ENCODE measurements at places on chromosomes 2 and 18. TPM values are rescaled to one million over a fixed set of nuclear protein-coding genes. Genes with fewer than 3 reads are reported as not detected.

The CYB5A gene
- not detected for total RNA-seq

The LRP1B gene
- 0.07 TPM for total RNA-seq

The CFC1 gene
- not detected for total RNA-seq

The PROM2 gene
- 2.3 TPM for total RNA-seq

The IHH gene
- total RNA-seq: not detected

The ZC3H15 gene
- 82.9 TPM for total RNA-seq

The VSNL1 gene
- total RNA-seq: 30.3 TPM

DNA sequence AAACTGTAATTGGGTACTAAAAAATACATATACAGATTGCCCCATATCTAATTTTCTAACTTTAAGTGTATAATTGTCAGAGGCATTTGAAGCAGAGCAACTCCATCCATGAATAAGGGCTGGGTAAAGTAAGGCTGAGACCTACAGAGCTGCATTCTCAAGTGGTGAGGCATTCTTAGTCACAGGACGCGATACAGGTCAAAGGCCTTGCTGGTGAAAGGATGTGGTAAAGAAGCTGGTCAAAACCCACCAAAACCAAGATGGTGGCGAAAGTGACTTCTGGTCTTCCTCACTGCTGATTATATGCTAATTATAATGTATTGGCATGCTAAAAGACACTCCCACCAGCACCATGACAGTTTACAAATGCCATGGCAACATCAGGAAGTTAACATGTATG lies 50.0 kb downstream of the SLC8A1 start:
- peak; percentile 66 for DNase-seq

DNA sequence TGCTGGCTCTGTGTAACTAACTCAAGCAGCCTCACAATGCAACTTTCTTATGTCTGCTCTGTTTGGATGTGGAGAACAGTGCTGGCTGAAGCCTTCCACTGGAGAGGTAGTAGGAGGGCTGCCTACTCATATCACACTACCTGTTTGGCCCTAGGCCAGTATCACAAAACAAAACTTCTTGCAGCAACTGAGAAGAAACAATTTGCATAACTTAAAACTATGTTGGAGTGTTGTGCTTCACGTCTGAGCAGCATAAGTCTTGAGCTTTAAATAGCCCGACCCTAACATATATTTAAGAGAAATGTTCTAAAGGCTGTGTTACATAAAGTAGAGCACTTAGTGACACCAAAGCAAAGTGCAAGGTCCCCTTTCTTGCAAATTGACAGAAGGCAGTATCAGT lies 204.9 kb upstream of the ACVR2A start:
- DNase-seq: no peak

- peak; percentile 5 for DNase-seq
Measured at GRCh38 chr2:98412751-98413458, 31.8 kb upstream of the INPP4A start.

GRCh38 chr2:185185044-185185443 lies 553.6 kb upstream of the FSIP2 start:
- DNase-seq: no peak

DNA sequence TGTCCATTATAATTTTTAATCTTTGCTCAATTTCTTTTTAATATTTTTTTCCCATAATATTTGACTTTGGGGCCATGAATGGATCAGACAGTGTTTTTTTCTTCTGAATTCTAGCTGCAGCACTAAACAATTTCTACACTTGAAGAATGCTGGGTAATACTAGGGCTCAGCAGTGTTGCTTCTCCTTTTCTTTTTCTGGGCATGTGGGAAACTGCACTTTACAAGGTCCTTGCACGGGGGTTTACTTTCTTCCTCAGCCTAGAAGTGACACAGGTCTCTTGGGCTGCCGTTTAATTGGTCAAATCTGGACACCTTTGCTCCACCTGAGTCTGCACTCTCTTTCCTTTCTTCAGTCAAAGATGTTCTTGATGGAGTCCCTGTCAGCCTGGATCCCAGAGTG lies 135.4 kb upstream of the APCDD1 start:
- no peak for DNase-seq

DNA sequence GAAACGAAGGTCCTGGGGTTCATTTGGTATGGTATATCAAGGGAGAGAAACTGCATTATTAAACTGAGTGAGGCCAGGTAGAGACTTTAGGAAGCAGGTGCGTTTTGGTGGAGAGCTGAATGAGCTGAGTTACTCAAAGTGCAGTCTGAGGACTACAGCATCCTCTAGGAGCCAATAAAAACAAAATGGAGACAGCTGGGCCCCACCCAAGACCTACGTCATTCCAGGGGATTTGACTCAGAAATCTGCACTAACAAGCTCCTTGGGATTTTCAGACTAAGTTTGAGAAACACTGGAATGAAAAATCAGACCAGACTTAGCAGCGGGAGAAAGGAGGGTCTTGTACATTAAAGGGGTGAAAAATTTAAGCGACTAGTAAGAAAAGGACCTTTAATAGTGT lies 131.5 kb downstream of the UXS1 start:
- DNase-seq: no peak

DNA sequence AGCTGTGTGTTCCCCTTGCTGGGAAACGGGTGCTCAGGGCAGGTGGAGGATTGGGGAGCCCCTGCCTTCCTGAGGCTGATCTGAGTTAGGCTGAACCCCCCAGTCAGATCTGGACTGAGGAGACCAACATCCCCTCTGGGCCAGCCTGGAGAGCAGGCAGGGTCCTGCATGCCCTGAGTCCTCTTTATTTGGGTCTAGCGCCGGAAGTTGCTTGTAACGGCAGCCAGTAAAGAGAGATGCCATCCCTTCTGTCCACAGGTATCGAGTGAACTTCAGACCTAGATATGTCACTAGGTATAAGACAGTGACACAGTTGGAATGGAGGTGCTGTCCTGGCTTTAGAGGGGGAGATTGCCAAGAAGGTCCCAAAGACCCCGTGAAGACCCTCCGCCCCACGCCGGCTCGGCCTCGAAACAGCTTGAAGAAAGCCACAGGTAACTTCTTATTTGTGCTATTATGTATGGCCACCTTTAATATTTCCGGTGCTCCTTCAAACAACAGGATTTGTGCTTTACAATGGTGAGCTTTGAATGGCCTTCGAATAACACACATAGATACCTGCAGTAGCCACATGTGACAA lies 38.0 kb downstream of the EMILIN2 start:
- DNase-seq: no peak

DNA sequence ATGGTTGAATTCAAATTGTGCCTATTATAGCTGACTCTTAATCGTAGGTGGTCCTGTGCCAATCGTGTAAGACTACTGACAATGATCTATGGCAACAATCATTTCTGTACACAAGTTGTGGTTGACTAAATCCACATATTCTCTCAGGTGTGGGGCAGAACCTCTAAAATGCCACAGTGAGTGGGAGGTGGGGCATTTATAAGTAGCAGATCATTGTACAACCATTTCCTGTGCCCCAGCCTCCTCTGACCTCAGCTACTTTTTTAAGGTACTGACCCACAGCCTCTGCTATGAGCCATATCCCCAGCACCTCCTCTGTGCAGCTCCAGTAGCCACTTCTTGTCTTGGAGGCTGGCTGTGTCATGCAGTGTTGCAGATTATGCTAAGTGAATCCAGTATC lies 48.6 kb upstream of the RAPH1 start:
- peak; percentile 91 for DNase-seq

DNA sequence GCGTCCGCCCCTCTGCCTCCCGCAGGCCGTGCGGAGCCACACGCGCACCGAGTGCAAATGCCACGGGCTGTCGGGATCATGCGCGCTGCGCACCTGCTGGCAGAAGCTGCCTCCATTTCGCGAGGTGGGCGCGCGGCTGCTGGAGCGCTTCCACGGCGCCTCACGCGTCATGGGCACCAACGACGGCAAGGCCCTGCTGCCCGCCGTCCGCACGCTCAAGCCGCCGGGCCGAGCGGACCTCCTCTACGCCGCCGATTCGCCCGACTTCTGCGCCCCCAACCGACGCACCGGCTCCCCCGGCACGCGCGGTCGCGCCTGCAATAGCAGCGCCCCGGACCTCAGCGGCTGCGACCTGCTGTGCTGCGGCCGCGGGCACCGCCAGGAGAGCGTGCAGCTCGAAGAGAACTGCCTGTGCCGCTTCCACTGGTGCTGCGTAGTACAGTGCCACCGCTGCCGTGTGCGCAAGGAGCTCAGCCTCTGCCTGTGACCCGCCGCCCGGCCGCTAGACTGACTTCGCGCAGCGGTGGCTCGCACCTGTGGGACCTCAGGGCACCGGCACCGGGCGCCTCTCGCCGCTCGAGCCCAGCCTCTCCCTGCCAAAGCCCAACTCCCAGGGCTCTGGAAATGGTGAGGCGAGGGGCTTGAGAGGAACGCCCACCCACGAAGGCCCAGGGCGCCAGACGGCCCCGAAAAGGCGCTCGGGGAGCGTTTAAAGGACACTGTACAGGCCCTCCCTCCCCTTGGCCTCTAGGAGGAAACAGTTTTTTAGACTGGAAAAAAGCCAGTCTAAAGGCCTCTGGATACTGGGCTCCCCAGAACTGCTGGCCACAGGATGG lies 7.1 kb upstream of the WNT10A start:
- DNase-seq: no peak

DNA sequence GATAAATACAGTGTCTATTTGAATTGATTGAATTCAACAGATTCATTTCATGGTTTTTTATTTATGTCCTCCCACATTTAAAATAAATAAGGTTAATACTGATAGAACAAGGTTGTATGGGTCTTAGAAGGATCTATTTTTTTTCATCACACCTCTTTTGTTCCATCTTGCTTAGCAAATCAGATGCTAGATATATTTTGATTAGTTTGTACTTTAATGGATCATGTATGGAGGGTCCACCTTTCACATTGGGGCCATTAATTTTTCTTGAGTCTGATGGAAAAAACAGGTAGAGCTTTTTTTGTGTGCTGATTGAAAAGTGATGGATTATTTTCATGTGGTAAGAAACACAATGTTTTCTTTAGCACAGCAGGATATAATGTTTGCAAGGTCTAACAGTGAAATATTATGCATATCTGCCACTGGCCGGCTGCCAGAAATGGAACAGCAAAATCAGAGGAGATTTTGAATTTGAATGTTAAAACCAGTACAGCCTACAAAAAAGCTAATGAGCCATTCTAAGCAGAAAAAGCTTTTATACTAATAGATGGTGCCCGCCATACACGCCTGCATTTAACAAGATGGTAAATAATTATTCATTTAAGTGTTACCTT lies 188.1 kb upstream of the ETAA1 start:
- no peak for DNase-seq

DNA sequence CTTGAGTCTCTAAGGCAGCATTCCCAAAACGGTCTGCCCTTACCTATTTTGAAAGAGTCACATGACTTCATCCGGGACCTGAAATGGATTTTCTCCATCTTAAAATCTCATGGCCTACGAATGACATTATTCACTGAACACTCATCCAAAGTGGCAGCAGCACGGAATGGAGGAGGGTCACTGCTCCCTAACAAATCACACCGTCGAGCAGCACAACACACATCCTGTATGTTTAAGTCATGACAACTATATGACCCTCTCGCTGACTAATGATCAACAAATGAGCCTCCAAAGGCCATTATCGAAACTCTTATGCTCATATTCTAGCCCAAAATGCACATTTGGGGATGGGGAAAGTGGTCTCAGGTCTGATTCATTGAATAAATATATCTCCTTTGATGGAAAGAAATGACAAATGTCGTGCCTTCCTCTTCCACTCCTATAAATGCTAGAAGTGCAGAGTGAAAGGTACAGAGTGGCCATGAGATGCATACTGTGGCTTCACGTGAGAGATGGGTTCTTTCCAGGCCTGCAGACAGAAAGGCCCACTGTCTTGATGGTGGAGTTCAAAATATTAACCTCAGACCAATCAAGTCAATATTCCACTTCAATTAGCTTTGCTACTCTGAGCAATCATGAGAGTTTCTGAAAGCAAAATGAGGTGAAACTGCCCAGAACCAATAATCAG lies 70.8 kb downstream of the C2orf76 start:
- DNase-seq: no peak

GRCh38 chr2:80242355-80242910 lies 62.1 kb downstream of the LRRTM1 start:
- DNase-seq: no peak

DNA sequence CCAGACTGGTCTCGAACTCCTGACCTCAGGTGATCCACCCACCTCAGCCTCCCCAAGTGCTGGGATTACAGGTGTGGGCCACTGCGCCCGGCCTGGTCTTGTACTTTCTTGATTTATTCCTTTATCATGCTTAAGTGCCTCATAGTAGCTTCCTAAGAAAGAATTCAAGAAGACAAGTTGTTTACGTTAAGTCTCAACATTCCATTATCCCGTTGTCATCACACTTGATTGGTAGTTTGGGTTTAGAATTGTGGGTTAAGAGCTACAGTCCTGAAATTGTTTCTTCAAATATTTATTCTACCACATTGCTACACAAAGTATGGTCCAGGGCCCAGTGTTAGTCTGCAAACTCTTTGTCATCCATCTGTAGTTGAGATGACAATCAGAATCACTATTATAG lies 194.0 kb downstream of the VWC2L start:
- no peak for DNase-seq

GRCh38 chr18:49019446-49020045 lies 68.8 kb upstream of the SMAD7 start:
- no peak for DNase-seq

GRCh38 chr2:65450810-65451209 lies 18.4 kb upstream of the SPRED2 start:
- no peak for DNase-seq

- DNase-seq: no peak
Measured at GRCh38 chr2:227783404-227784138, 30.1 kb upstream of the CCL20 start.

- DNase-seq: no peak
Measured at GRCh38 chr2:96506016-96506906, 1.1 kb upstream of the NEURL3 start.

Data from MG63 (cell line).